ENCODE measurements at places on chromosomes 5 and 9.

DNA sequence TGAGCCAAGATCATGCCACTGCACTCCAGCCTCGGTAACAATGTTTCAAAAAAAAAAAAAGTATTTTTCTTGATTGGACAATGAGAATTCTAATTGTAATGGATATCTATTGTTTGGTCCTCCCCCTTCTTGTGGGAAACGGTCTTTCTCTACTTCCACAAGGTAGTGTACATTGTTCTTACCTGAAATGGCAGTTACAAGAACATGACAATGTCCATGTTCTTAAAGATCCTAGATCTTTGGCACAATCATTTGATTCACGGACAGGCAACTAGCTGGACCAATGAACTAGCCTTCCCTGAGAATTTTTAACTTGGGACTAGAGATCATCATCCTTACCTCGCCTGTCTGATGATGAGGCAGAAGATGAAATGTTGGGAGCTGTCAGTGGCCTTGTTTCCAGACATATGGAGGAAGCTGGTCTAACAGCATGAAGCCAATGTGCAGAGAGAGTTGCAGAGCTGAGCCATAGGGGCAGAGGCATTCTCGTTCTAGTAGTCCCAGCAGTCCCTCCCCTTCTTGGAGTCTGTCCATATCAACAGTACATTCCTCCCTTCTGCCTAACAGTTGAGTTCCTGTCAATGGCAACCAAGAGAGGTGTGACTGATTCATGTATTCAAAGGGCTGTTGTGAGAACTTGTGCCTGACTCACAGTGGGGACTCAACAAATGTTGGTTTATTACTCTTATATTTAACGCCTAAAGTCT, 2.1 kb upstream of the MARCHF6 start:
- DNase-seq = no peak

GRCh38 chr5:110630350-110630749, 96.1 kb downstream of the TMEM232 start:
- DNase-seq = no peak

DNA sequence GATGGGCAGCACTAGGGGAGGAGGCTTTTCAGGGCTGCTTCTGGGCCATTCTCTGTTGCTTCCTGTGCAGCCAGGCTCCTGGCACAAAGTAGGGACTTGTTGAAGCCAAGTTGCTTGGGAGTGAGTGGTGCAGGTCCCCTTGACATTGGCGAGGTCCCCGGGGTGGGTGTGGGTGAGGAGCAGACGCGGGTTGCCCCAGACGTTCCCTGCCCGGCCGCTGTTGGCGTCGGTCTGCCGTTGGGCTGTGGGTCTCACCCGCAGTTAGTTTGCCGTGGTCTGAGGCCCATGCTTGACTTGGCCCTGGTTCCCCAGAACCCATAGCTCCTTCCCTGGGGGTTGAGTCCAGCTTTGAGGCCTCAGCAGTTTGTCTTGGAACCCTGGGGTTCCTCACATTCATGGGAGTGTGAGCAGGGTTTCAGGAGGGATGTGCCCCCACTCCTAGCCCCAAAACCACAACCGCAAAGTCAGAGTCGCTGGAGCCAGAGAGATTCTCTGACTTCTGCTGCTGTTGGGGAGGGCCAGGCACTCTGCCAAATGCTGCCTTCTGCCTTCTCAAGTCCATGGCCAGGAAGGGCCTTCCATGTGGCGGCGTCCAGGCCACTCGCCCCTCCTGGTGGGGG, 77.5 kb downstream of the RXRA start:
- DNase-seq = no peak

- DNase-seq = no peak
These were observed 18.9 kb upstream of the PFDN1 start for GRCh38 chr5:140321796-140322195.

- no peak for DNase-seq
These were observed 131.5 kb upstream of the OTULINL start for GRCh38 chr5:14450018-14450524.

GRCh38 chr9:99134893-99135341, 30.0 kb downstream of the TGFBR1 start:
- DNase-seq = no peak

DNA sequence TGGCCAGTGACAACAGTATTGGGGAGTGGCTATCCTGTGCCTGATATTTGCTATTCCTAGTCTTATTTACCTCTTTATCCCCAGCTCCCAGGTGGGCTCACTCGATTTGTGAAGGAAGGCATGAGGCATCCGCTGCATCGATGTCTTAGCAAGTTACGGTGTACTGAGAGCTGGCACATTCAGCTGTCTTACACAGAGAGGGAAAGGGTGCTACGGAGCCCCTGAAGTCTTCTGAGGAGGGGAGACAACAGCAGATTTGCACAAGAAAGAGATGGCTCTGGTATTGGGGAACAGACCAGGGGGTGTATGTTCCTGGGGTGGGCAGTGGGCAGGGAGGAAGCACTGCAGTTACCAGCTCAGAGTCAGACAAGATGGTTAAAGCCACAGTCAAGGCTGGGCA, 172.6 kb downstream of the FGF18 start:
- DNase-seq = no peak

DNA sequence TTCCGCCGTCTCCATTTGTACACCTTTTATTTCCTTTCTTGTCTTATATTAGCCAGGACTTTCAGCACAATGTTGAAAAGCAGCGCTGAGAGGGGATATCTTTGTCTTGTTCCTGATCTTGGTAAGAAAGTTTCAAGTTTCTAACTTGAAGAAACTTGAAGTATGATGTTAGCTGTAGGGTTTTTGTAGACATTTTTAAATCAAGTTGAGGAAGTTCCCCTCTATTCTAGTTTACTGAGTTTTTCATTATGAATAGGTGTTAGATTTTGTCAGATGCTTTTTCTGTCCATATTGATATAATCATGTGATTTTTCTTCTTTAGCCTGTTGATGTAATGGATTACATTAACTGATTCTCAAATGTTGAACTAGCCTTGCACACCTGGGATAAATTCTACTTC, 425.7 kb downstream of the PIK3R1 start:
- no peak for DNase-seq

GRCh38 chr5:100479079-100479688, 56.0 kb upstream of the FAM174A start:
- no peak for DNase-seq

DNA sequence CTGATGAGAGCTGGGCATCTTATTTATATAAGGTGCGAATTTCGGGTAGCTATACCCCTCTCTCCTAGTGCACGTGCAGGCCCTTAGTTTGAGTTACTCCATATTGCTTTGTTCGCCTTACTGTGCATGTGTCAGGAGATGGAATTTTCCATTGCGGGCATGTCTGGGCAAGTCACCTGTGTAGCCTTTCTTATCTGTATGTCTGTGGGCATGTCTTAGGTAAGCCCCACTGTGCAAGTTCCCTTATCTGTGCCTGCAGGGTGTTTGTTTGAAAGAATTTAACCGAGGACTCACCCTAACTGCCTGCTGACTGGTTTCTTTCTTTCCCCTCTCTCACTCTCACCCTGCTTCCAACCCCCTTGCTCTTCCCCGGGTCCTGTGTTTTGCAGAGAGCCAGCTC, 140.7 kb upstream of the RANBP3L start:
- no peak for DNase-seq

GRCh38 chr9:132973713-132974112, 4.8 kb upstream of the GFI1B start:
- DNase-seq = no peak

- DNase-seq = no peak
These were observed 49.2 kb downstream of the ANXA1 start for GRCh38 chr9:73200694-73201452.

- no peak for DNase-seq
These were observed 182.2 kb downstream of the NNT start for GRCh38 chr5:43785198-43785597.

DNA sequence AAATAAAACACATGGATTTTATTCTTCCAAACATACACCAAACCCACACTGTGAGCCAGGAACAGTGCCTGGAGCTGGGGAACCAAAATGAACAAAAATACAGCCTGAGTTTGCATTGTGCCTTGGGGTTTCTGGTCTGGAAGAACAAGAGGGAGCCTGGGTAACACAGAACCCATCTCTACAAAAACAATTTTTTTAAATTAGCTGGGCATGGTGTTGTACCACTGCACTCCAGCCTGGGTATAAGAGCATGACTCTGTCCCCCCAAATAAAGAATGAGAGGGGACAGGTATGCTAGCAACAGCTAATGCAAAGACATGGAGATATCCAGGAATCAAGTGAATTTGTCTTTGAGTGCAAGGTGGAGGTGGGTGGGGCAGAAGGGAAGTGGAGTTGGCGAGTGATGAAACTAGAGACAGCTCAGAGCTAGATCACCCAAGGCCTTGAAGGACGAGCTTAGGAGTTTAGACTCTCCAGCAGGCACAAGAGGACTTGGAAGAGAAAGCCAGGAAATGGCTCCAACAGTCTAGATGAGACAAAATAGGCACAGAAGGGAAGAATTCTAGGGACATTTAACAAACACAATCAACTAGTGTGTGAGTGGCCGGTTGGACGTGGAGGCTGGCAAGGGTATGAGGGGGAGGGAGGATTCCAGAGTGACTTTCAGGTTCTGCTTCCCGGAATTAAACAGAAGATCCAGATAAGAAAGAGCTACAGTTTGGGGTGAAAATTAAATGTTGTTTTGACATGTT, 47.4 kb downstream of the FNBP1 start:
- no peak for DNase-seq

DNA sequence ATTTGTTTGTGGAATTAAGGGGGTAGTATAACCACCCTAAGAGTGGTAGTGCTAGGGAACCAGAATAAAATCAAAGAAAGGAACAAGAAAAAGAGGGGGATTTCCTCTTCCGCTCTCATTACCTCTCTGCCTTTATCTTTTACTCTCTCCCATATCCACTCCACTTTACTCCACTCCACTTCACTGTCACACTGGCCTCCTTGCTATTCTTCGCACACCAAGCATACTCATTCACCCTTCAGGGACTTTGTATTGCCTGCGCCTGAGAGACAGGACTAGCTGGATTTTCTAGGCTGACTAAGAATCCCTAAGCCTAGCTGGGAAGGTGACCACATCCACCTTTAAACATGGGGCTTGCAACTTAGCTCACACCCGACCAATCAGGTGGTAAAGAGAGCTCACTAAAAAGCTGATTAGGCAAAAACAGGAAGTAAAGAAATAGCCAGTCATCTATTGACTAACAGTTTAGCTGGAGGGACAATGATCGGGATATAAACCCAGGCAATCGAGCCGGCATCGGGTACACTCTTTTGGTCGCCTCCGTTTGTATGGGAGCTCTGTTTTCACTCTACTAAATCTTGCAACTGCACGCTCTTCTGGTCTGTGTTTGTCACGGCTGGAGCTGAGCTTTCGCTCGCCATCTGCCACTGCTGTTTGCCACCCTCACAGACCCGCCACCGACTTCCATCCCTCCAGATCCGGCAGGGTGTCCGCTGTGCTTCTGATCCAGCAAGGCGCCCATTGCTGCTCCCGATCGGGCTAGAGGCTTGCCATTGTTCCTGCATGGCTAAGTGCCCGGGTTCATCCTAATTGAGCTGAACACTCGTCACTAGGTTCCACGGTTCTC, 121.8 kb downstream of the FAM170A start:
- no peak for DNase-seq

DNA sequence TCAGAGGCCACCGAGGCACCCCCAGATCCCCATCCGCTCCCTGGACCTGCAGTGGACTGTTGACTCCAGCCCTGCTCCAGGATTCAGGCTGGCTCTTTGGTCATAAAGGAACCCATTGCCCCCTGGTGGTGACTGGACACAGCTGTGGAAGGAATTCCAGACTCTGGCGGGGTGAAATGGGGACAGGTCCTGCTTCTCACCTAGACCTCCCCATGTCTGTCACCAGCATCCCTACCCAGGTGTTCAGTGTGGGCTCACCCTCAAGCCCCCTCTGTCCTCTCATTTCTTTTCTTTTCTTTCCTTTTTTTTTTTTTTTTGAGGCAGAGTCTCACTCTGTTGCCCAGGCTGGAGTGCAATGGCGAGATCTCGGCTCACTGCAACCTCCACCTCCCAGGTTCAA, 25.5 kb upstream of the STXBP1 start:
- peak; percentile 47 for DNase-seq

- no peak for DNase-seq
These were observed 134.6 kb downstream of the OLFM1 start for GRCh38 chr9:135221951-135222631.

DNA sequence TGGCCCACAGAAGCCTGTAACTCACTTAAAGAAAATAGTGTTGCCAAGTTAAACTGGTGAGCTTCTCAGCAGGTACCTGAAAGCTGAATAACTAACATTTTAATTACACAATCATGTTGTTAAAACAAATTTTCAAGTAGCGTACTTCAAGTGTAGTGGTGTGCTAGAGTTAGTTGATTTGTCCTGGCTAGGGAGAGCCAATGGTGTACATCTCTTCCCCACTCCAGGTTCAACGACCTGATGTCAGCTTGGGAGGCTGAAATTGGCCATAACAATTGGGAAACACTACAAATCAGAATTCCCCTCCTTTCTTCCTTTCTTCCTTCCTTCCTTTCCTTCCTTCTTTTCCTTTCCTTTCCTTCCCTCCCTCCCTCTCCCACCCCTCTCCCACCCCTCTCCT, 295.3 kb upstream of the SLC24A2 start:
- DNase-seq = no peak

GRCh38 chr9:1938135-1938534, 77.0 kb upstream of the SMARCA2 start:
- no peak for DNase-seq

DNA sequence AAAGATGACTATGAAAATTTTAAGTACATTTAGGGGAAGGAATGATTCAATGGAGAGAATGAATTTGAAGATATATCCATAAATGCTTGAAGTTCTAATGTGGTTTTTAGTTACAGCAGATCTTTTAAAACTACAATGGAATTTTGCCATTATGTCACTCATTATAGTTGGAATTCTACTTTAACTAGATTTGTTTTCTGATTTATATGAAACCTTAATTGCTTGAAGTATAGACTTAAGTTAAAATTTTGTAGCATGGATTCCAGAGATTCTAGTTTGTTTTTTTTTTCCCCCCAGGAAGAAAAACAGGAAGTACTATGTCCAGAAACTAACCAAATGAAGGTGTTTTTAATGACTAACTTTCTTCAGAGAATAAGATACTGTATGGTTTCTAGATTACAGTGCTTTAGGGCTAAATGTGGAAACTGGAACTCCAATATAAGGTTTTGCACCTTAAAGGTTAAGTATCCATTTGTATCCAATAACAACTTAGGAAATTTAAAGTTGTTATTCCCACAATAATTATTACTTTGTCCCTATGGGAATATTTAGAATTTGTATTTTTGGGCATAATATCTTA, 70.3 kb downstream of the ZSWIM6 start:
- DNase-seq = no peak

GRCh38 chr5:76497986-76498717, 95.1 kb downstream of the IQGAP2 start:
- no peak for DNase-seq

Measured in GM12892 (cell line).